ENCODE measurements at places on chromosomes 12 and 14.
A peak's percentile ranks its signal among the peaks of the same experiment; 100 is the strongest.

DNA sequence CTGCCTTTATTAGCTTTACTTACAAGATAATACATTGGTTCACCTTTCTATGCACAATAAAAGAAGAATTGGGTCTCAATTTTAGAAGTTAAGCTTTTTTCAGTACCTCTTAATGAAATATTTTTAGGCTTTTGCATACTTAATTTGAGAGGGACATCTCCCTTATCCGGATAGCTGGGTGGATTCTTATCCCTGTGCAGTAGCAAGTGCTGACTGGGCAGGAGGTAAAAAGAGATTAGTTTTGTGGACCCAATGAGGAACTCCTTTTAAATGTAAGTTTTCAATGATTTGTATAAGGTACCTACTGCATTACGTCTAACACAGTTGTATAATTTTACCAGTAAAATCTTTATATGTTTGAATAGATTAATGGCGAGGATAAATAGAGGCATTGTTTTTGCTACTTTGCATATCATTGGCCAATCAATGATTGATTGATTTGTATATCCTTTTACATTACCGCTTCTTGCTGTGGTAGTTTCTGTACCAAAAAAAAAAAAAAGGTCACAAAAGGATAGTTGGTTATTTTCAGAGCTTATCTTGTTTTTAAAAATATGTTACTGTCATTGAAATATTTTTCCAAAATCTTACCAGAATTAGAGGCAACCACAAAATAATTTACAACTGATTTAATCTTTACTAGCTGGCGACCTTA is 2.2 kb downstream of the CPSF6 start:
- DNase-seq, result no peak

GRCh38 chr12:82688596-82688995 is 1.9 kb downstream of the TMTC2 start:
- DNase-seq, result peak; percentile 29

- no peak for DNase-seq
These were observed 21.9 kb downstream of the EPS8 start for GRCh38 chr12:15767301-15767700.

DNA sequence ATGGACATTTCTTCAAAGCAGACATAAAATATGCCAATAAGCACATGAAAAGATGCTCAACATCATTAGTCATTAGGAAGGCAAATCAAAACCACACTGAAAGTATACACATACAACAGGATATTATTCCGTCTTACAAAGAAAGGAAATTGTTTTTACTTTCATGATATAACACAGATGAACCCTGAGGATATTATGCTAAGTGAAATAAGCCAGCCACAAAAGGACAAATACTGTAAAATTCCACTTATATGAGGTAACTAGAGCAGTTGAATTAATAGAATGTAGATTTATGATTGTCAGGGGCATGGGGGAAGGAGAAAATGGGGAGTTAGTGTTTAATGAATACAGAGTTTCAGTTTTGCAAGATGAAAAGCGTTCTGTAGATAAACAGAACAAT is 4.2 kb downstream of the ACYP1 start:
- DNase-seq, result no peak

GRCh38 chr14:77903221-77903620 is 103.3 kb downstream of the ADCK1 start:
- no peak for DNase-seq

- no peak for DNase-seq
These were observed 413.1 kb downstream of the ZFP36L1 start for GRCh38 chr14:68379510-68380328.

GRCh38 chr12:92553389-92553788 is 149.4 kb upstream of the PLEKHG7 start:
- DNase-seq, result no peak

GRCh38 chr14:104335611-104336010 is 197.2 kb downstream of the KIF26A start:
- DNase-seq, result no peak

GRCh38 chr12:112524676-112525425 is 106.1 kb downstream of the PTPN11 start:
- DNase-seq, result no peak

DNA sequence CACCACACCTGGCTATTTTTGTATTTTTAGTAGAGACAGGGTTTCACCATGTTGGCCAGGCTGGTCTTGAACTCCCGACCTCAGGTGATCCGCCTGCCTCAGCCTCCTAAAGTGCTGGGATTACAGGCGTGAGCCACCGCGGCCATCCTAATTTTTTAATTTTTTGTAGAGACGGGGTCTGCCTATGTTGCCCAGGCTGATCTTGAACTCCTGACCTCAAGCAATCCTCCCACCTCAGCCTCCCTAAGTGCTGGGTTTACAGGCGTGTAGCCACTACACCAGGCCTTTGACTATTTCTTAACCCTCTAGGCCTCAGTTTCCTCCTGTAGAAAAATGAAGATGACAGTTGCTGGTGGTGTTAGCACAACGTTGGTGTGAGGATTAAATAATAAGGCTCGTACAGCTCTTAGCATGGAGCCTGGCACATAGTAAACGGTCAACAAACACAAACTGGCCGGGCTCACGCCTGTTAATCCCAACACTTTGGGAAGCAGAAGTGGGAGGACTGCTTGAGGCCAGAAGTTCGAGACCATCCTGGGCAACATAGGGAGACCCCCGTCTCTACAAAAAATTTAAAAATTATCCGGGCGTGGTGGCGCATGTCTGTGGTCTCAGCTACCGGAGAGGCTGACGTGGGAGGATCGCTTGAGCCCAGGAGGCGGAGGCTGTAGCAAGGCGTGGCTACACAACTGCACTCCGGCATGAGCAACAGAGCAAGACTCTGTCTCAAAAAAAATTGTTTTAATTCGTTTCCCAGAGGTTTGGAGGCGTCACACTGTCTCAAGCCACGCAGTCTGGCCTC is 979 bp downstream of the DDX54 start:
- no peak for DNase-seq

Measured in Ammon's horn (tissue), 1 donor.